Astrocyte of the cerebellum (primary cell): ENCODE measurements at places on chromosomes 4 and X.

- peak; percentile 12 for DNase-seq
Observed at GRCh38 chr4:61918987-61919386, 718.9 kb downstream of the ADGRL3 start.

GRCh38 chr4:177264788-177265422 is 44.8 kb upstream of the NEIL3 start:
- DNase-seq = no peak

DNA sequence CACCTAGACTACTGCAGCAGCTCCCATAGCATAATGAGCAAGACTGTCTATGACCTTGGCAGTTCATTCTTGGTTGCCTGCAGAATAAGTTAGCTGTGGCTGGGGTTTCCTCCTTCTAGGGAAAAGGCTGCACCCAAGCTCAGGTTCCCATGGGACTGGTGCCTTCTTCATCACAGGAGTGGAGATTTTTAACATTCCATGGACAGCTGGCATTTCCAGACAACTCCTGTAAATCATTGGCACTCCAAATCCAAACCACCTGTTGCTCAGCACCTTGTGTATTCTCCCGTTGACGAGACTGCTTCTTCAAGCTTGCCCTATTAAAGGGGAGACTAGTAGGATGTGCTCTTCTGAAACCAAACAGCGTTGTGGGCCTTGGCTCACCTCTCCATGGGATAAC is 7.8 kb upstream of the NUP54 start:
- no peak for DNase-seq

- no peak for DNase-seq
Observed at GRCh38 chr4:67721770-67722597, 21.0 kb upstream of the UBA6 start.

DNA sequence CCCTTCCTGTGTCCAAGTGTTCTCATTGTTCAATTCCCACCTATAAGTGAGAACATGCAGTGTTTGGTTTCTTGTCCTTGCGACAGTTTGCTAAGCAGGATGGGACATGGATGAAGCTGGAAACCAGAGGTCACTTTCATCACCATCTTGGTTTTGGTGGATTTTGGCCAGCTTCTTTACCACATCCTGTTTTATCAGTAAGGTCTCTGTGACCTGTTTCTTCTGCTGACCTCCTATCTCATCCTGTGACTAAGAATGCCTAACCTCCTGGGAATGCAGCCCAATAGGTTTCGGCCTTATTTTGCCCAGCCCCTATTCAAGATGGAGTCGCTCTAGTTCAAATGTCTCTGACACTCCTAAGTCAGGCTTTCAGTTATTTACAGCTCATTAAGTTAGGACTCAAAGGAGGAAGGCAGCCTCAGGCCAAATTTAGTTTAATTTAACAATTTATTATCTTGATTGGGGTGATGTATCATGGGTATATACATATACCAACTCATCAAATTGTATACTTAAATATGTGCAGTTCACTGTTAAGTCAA is 169.9 kb upstream of the NDP start:
- no peak for DNase-seq

DNA sequence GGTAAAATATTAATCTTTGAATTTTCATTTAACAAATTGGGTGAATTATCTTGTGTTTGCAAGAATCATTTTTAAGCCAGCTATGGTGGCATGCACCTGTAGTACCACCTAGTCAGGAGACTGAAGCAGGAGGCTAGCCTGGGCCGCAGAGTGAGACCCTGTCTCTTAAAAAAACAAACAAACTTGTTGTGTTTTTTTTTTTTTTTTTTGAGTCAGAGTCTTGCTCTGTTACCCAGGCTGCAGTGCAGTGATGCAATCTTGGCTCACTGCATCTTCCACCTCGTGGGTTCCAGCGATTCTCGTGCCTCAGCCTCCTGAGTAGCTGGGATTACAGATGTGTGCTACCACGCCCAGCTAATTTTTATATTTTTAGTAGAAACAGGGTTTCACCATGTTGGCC is 2.2 kb downstream of the TXLNG start:
- DNase-seq = no peak

GRCh38 chrX:4787971-4788370 is 1074.5 kb upstream of the PRKX start:
- no peak for DNase-seq

- DNase-seq = no peak
Observed at GRCh38 chr4:55364691-55365344, 18.8 kb downstream of the SRD5A3 start.
